Stimulated activated CD8-positive, alpha-beta memory T cell treated with anti-CD3 and anti-CD28 coated beads, Interleukin-4, amount 100 ng/mL, for 4 hours (primary cell): ENCODE measurements at places on chromosomes 6 and 20.

- peak; percentile 4 for DNase-seq
Observed at GRCh38 chr6:30570740-30571074, 535 bp upstream of the ABCF1 start.

DNA sequence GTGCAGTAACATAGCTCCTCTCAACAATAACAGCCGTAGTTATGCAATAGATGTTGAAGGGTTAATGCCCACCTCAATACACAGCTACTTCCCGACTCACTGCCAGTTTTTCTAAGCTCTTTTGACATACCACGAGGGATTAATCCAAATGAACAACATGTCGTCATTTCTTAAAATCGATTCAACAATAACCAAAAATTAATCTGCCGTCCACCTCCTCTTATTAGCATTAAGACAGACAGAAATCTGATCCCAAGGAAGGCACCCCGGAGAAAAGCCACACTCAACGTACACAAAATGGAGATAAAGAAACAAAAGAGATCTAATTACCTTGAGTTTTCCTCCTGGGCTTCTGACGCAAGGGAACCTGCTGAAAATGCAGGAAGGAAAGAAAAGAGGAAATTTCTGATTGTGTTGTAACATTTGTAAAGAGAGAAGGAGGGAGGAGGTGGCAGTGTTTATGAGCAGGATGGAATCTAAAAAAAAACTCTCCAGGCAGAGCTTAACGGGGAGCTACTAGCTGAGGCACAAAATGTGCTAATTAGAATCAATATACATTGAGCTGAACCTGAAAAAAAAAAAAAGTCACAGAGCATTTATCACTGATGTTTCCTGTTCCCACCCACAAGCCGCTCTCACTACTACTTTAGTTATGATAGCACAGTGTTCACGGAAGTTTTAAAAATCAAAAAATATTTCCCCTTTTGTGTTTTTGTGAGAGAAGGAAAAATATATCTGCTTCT lies 109.3 kb downstream of the IPCEF1 start:
- DNase-seq: no peak

DNA sequence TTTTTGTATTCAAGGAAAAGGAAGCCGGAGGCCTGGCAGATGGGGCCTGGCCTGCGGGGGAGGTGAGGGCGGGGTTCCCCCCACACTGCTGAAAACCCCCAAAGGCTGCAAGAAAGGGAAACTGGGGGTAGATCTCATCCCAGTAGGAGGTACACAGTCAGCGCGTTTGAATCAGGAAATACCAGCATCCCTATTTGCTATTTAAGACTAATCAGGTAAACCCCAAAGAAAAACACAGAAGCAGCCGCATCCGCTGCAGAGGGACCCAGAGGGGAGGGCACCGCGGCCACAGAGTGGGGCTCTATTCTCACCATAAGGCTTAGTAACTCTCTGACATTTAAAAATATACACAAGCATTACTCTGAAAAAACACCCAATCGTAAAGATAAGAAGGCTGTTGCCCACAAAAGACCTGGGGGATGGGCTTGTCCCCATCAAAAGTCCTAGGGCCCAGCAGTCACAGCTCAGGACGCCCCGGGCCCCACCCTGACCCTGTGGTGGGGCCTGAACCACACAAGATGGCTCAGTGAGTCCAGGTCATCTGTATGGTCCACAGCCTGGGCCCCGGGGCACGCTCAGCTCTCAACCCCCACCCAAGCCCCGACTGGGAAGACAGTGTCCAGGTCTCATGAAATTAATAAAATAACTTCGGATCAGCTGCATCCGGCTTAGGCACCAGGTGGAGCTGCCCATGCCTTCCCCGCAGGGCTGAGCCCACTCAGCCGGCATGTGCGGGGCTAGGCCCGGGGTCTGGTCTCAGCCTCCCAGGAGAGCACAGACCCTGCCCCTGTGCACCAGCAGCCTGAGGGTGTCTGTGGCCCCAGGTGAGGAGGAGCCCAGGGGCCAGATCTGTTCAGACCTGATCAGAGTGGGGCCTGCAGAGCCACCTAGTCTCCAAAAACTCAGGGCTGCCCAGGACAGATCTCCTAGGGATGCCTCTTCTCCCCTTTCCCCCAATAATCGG lies 31.0 kb downstream of the KCNQ2 start:
- no peak for DNase-seq

GRCh38 chr20:610130-611046 lies at the start of gene TCF15:
TCF15 (minus strand) TSS chr20:610309; CDS start chr20:610237, 72 bp downstream.
- DNase-seq: no peak

DNA sequence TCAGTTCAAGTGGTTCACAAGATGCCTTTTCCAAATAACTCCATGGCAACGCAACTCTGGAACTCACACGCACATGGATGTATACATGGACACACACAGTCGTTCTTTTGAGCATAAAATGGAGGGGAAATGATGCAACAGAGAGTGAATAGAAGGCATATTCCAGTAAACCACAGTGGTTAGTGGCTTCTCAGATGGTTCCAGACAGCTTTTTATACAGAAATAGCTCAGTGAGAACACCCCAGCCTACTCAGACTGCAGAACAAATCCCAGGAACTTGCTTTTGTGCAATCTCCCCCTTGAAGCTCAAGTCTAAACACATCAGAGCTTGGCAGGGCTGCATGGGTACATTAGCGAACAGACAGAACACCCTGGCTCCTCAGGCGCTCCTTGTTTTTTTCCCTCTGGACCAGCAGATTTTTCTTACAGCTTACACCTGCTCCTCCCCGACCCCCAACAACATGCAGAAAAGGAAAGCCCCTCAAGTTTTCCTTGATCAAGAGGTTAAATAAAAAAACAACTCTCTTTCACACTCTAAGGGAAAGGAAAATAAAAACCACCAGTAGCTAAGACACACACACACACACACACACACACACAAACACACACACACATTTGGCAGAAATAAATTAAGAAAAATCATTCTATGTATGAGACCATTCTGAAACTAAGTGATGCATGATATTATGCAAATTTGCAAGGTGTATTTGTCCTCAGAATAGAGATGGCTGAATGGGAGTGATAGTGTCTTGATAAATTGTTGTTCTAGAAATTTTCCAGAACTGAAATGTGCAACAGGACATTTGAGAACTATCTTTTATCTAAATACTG lies 51.2 kb upstream of the RANBP9 start:
- no peak for DNase-seq

DNA sequence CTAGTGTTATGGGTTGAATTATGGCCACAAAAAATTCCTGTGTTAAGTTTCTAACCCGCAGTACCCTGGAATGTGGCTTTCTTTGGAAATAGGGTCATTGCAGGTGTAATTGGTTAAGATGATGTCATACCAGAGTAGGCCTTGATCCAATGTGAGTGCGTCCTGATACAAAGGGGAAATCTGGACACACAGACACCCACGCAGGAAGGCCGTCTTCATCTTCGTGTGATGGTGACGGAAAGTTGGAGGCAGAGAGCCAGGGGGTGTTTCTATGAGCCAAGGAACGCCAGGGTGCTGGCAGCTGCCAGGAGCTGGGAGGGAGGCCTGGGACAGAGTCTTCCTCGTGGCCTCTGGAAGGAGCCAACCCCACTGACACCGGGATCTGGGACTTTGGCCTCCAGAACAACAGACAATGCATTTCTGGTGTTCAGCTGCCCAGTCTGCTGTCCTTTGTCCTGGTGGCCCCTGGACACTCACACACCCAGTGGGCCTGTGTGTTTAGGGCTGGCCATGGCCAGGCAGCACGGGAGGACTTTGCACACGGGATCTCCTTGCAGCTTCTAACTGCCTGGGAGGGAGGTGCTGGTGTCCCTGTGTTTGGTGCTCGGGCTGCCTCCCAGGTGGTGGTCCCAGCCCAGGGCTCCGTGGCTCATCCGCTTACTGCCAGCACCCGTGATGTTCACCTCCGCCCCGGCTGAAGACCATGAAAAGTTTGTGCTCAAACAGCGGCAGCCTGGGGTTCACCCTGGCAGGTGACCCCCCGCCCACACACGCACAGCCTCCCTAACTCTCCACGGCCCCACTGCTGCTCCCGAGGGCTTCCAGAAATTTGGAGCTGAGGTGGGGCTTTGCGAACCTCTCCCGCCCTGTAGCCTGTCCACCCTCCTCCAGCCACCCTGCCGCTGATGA lies 53.4 kb upstream of the GATA5 start:
- DNase-seq: no peak

GRCh38 chr6:11972806-11973205 lies 39.3 kb upstream of the HIVEP1 start:
- DNase-seq: no peak

GRCh38 chr6:157045831-157046454 lies 268.8 kb downstream of the ARID1B start:
- no peak for DNase-seq
